ENCODE measurements at places on chromosomes 16 and 17.

DNA sequence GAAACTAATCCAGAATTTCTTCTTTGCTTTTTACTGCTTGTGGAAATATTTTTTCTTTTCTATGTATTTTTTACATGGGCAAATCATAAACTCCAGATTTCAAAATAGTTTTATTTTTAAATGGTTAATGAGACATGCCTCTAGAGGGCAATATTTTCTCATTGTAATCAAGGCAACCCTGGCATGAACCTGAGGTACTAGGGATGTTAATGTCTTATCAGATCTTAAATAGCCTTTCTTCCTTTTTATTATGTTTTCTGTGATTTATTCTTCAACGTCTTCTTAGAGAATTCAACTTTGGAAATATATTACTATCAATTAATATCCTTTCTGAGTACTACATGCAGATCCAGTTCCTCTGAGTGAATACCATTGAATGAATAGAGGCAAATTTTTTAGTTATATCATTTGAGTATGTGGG lies 324.7 kb downstream of the BCAS3 start:
- no peak for DNase-seq

DNA sequence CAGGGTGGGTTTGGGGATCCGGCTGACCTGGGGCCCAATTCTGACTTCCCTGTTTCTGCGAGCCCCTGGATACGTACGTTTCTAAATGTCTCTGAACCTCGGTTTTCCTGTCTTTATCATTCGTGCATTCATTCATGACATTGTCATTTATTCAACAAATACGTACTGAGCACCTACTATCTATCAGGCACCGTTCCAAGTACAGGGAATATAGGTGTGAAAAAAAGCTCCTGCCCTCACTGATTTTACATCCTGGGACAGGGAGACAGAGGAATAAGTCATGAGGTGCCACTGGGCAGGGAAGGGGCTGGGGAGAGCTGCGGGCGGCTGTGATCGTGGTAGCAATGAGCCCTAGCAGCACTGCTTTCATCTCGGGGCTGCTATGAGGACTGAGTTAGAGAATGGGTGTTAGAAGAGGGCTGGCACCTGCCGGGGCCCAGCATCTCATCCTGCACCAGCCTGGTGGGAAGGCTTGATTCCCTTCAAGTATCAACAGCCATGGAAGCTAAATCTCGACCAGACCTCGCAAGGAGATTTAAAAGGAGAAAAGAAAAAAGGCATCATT lies 88.3 kb upstream of the DNAH17 start:
- no peak for DNase-seq

GRCh38 chr17:67055041-67055443 lies 10.7 kb downstream of the CACNG1 start:
- DNase-seq: no peak

- no peak for DNase-seq
Observed at GRCh38 chr17:55172612-55173011, 92.1 kb upstream of the HLF start.

DNA sequence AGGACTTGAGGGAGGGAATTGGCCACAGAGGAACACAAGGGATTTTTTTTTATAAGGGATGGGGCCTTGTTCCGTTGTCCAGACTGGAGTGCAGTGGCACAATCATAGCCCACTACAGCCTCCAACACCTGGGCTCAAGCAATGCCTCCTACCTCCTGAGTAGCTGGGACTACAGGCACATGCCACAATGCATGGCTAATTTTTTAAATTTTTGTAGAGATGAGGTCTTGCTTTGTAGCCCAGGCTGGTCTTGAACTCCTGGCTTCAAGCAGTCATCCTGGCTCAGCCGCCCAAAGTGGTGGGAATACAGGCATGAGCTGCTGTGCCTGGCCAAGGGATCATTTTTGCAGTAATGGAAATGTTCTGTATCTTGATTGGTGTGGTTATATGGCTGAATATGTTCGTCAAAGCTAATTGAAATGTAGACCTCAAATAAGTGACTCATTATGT lies 56.9 kb downstream of the VMP1 start:
- DNase-seq: no peak

GRCh38 chr17:12478311-12478710 lies 187.4 kb upstream of the MYOCD start:
- DNase-seq: no peak

- DNase-seq: no peak
Observed at GRCh38 chr16:13875614-13876284, 44.2 kb upstream of the ERCC4 start.

DNA sequence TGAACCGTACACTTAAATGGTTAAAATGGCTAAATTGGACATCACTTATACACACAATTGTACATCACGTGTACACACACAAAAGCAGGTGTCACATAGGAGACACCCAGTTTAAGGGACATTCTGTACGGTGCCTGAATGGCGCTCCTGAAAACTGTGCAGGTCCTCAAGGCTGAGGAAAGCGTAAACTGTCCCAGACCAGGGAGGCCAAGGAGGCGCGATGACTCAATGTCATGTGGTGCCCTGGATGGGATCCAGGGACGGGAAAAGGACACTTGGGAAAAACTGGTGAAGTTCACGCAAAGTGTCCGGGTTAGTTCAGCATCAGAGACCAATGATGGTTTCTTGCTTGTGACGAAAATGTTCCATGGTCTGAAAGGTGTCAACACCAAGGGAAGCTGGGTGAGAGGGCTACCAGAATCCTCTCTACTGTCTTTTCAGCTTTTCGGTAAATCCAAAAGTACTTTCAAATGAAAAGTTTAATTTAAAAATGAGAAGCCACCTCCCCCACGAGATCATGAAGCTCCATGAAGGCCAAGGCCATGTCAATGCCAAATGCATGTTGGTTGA lies 112.2 kb downstream of the CMIP start:
- no peak for DNase-seq

DNA sequence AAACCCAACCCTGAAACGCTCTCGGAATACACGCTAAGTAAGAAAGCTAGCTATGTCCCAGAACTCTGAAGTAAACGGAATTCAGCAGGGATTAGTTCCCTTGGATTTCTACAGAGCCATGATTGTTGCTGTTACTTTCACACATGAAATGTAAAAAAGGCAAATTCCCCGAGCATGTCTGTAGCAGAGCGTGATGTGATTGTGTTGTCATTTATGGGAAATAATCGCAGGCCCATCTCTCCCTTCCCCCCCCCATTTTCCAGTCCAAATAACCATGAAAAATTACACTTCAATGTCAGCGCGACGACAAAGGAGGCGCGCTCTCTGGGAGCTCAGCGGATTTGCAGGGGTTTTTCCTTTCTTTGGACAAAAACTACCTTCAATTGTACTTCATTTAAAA lies 209.0 kb downstream of the ZFHX3 start:
- DNase-seq: no peak

DNA sequence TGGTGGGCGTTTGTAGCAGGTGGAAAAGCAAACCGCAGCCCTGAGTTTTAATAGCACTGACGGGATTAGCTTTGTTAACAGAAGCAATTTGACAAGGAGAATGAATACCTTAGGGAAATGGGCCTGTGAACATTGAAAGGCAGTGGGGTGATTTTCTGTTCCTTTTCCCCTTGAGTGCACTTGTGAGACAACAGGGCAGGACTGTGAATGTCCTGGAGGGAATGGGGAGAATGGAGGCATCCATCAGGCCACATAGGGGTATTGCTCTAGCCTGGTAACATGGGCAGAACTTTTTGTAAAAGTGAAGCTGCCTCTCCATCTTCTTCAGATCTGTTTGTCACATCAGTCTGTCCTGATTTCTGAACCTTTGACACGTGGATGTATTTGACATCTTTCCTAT lies 26.2 kb downstream of the USP43 start:
- no peak for DNase-seq

DNA sequence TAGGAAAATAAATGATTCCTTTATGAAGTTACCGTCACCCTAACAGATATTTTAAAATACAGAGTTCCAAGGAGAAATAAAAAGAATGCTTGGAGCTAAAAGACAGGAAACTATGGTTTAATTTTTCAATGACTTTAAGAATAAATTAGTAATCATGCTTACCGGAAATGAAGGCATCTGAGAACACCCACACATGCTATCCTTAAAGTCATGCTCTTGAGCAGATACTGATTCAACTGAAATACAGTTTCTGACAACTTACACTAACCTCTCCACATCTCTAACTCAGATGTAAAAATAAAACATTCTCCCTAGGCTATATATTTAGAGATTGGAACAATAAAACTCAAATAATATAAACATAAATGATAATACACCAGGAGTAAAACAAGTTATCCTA lies 7.8 kb downstream of the PSMD12 start:
- no peak for DNase-seq

GRCh38 chr16:10851512-10851911 lies 25.5 kb upstream of the CIITA start:
- DNase-seq: no peak

DNA sequence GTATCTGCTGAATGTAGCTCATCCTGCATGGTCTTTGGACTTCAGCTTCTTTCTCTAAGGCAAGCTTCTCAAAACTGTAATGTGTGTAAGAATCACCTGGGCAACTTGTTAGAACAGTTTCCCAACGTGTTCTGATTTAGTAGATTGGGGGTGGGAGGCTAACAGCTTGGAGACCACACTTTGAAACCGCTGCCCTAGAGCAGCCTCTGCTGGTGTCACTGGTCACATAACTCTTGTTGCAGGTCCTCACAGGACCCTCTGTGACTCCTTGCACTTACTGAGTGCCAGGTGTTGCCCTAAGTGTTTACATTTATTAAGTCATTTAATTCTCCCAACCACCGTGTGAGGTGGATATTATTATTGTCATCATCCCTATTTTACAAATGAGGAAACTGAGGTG lies 9.9 kb downstream of the SLC35G3 start:
- no peak for DNase-seq

- DNase-seq: no peak
Observed at GRCh38 chr16:51875834-51876600, 670.9 kb downstream of the TOX3 start.

DNA sequence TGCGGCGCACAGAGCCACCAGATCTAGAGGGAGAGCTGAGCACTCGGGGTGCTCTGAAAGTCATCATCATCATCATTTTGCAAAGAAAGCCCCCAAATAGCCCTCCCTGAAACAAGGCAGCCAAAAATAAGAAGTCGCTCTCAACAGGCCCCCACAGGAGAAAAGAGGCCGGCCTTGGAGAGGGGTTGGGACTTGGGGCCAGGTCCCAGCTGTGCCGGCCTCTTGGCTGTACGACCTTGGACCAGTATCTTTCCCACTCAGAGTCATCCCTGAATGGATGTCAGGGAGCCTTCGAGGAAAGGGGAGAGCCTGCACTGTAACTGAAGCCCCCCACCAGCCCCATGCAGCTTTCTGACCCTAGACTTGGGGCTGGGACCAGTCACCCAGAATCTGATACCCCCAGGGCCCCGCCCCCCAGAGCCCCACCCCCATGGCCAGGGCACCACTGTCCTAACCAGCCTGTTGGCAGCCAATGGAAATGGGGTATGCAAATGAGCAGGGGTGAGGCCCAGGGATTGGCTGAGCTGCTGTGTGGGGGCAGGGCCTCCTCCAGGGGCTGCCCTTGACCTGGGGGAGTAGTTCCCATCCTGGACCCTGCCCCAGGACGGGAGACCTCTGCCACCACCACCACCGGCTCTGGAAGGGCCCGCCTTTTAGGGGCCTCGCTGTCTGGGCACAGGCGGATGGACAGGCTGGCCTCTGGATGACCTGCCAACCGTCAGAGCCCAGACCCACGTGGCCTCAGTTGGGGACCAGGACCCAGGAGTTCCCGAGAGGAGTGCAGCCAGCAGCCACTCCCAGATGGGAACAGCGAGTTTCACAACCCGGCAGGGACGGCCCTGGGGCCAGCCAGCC lies 15.4 kb downstream of the ZFPM1 start:
- DNase-seq: no peak

DNA sequence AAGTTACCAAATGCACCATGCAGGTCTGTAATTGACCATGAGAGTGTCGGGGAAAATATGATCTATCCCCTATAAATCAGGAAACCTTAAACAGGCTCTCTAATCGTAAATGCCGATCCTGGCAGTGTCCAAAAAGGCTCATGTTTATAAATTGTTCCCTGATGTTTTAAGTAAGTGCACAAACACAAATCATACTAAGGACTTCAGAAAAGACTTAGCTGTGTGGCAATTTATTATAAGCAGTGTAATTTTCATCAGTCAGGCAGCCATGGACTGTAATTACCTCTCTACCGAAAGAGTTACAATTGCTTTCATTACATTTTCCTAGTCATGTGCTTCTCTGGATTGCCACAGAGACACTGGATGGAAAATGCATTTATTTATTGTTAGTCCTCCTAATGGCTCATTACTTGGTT lies 73.4 kb upstream of the COX10 start:
- no peak for DNase-seq

DNA sequence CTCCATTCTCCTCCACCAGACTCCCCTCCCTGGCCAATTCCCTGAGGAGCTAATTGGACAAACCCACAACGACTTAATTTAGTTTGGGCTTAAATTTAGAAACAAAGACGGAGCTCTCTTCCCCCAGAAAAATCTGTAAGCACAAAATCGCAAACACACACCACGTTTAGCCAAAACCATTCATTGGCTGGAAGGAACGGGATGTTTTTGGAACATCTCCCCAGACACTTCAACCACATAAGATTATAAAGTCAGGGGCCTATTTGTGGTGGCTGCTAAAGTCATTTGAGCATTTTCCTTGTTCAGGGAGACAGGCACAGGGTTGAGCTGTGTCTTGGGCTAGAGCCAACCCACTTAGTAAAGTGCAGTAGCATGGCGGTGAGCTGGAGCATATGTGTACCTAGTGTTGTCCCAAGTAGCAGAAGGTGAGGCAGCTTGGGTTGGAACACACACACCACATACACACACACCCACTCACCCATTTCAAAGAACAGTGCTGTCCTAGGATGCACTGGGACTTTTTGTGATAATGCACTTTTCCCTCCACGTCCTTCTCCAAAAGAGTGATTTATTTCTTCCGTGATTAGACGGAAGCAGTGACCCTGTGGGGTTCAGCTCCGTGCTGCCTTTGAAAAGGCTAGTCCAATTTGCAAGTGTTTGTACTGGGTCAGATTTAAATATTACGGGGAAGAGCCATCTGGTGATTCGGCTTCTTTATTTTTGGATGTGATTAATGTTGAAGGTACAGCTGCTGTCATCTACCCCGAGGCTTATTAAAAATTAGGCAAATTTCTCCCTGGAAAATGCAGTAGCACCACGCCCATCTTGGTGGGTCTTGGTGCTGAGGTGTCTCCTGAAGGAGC lies 32.2 kb downstream of the ELAC2 start:
- no peak for DNase-seq

DNA sequence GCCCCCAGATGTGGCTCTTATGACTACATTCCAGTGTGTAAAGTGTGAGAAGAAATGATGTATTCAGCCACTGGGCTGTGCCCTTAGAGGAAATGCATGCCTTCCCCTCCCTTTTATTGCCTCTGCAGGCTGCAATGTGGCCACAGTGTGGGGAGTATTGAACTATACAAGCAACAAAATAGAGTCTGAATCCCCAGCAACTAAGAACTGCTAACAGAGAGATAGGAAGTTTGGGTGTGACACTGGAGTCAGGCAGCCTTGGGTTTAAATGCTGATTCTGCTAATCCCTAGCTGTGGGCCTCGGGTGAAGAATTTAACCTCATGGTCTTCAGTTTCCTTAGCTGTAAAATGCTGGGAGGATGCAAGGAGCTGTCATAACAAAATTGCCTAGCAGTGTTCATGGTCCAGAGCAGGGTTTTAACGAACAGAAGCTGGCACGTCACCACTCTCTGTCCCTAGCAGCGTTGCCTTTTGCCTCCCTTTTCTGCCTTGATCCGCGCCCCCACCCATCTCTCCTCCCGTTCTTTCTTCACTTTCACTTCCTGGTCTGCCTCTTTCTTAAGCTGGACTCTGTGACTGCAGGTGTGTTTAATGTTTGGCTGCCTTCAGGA lies 50.3 kb downstream of the KPNA2 start:
- DNase-seq: no peak

Measured in mesothelial cell of epicardium (in vitro differentiated cells).